Skin of body (tissue), 3 donors: ENCODE measurements at places on chromosomes 7 and 10. TPM values are rescaled to one million over a fixed set of nuclear protein-coding genes. Genes with fewer than 3 reads are reported as not detected.

DNA sequence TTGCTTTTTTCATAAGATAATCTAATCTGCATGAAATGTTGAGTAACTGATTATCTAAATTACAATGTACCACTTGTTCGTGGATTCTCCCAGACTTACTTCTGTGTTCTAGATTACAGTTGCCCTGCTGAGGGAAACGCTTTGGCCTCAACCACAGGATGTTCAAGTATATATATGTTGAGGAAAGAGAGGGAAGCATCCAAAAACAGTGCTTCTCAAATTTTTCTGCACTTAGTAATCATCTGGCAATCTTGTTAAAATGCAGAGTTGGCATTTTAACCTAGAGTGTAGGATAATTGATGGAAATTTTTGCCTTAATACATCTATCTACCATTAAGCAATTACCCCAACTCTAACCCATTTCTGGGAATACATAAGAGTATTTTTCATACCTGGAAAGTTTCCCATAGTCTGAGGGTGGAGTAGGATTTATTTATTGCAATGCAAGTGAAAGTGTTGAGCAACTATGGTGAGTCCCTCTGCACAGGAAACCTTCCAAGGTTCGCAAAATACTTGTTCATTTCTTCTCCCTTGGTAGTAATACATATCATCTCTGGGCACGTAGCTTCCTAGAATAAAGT, 59.6 kb upstream of the C1GALT1 start:
- DNase-seq, result peak; percentile 76

DNA sequence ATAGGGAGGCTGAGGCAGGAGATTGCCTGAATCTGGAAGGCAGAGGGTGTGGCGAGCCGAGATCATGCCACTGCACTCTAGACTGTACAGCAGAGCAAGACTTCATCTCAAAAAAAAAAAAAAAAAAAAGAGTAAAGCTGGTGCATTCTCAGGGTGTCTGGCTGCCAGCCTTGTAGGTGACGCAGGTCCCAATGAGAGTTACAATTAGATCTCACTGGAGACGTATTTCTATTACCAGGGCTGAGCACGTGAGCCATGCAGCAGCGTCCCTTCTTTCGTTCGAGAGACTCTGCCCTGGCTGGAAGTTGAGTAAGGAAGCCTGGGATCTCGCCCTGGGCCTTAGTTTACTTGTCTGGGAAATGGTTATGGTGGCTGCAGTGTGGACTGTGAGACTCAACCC, 22.4 kb upstream of the ZMIZ1 start:
- no peak for DNase-seq

GRCh38 chr7:152709287-152710152, 33.6 kb upstream of the XRCC2 start:
- no peak for DNase-seq

DNA sequence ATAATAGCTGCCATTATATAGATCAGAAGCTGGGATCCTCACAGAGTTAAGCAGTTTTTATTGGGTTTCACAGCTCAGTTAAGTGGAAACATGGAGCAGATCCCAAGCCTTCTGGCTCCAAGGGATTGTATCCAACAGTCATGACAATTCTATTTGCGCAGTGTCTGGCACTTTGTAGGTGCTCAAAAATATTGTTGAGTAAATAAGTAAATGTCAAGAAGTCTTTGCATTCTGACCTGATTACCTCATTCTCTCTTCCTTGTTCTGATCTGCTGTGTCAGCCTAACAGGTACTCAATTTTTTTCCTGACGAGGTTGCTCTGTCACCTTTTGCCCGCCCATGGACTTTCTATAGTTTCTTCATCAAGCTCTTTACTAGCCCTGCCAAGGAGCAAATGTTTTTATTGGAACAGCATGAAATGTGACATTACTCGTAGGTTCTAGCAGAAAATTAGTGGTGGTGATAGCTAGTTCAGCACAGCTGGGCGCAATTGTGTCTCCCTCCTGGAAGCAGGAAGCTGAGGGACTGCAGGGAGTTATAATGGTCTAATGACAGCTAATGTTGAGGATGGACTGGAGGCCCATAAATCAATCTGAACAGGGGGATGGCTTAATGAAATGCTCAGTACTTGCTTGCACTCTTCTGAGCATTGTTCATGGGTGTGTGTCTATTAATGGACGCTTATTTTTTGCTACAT, 680.2 kb downstream of the CCSER2 start:
- no peak for DNase-seq

- DNase-seq, result peak; percentile 39
Observed at GRCh38 chr7:120609136-120609753, 248.7 kb downstream of the TSPAN12 start.

DNA sequence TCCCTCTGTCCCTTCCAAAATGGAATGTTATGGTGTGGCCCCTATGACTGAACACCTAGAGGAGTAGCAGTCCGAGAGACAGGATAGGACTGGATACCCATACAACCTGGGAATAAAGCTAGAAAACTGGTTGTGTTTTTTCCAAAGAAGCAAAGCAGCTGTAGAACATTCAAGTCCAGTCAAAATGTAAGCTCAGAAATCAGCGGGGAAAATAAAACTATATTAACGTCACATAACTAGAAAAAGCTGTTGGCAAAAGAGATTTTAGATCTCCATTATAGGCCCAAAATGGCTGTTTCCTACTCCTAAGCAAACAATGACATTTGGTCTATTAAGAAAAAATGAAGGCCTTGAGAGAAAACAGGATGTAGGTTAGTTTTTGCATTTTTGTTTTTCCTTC, 177.7 kb downstream of the PTN start:
- no peak for DNase-seq

- DNase-seq, result peak; percentile 34
Observed at GRCh38 chr10:110802090-110802489, 69.6 kb upstream of the PDCD4 start.

DNA sequence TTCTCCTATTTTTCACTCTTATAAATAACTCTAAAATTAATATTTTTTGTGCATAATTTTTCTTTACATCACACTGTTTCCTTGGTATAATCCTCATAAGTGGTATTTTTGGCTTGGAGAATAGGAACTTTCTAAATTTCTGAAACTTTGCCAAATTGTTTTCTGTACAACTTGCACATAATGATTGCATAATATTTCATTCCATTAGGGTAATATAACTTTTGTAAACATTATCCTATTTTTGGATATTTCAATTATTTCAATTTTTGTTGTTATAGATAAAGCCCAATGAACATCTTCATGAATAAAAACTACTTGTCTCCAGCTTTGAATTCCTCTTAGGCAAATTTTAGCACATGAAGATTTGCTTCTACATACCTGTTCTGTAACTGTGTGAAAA, 135.9 kb downstream of the ELAPOR2 start:
- no peak for DNase-seq

DNA sequence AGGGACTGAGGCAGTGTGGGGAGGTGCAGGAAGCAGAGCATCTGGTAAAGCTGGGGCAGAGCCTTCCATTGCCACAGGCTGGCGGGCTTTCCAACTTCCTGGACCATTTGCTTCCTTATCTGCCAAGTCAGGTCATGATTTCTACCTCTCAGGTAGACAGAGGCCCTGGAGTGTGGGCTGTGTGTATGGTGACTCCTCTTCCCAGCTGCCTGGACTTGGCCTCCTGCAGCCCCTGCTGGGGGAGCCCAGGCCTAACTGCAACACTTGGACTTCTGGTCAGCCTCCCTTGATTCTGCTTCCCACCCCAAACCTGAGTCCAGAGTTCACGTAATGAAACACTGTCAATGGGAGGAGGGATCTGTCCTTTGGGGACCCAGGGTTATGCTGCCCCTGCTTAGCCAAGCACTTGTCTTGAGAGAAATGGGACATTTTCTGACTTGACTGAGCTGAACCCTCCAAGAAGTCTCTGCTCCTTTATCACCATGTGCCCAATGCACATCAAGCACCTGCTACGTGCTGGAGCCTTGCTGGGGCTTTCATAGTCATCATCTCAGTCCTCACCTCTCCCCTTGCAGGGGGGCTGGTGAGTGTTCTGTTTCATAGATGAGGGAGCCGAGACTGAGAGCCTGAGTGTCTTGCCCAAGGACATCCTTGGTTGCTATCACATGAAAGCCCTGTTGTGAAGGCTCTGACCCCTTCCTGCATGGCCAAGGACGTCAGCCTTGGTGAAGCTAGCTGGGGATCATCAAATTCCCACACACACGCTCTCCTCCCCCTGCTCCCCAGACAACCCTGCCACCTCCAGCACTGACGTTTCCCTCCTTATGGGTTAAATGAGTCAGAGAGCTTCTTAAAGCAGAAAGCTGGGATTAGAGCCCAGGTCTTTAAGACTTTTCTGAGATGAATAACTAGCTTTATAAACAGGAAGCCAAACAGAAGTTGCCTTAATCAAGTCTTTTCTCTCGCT, 3.4 kb downstream of the CLEC2L start:
- no peak for DNase-seq

GRCh38 chr7:146321301-146321700, 204.7 kb downstream of the CNTNAP2 start:
- DNase-seq, result no peak

GRCh38 chr7:151102991-151103390, 16.7 kb downstream of the AGAP3 start:
- no peak for DNase-seq

DNA sequence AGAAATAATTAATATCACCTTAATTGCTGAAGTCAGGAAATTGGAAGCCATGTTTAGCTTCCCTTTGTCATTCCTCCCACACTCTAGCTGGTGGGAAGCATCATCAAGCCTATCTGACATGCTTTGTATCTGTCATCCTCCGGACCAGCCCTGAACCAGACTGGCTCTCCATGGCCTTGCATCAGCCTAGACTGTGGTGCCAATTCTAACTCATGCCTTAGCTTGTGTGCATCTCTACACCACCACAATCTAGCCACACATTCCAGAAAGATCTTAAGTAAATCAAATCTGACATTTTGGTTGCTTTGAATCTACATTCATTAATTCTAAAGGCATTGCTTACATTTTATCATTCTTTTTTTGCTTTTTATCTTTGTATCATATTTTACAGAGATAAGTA, 196.4 kb upstream of the VSTM2A start:
- no peak for DNase-seq

DNA sequence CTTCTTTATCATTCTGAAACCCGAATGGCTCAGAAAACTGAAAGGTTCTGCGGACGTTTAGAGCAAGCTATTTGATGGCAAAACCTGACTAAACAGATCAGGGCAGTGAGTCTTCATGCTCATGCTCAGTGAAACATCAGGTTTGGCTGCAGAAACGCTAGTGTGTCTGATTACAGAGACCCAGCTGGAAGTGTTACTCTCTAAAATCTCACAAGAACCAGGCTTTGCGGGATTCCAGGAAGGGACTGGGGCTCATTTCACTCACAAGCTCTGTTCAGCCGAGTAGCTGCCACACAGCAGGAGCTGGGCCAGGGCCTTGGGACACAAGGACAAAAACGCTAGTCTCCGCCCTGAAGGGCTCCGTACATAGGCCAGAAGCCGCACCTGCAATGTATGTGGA, 2.9 kb downstream of the PITRM1 start:
- DNase-seq, result no peak

DNA sequence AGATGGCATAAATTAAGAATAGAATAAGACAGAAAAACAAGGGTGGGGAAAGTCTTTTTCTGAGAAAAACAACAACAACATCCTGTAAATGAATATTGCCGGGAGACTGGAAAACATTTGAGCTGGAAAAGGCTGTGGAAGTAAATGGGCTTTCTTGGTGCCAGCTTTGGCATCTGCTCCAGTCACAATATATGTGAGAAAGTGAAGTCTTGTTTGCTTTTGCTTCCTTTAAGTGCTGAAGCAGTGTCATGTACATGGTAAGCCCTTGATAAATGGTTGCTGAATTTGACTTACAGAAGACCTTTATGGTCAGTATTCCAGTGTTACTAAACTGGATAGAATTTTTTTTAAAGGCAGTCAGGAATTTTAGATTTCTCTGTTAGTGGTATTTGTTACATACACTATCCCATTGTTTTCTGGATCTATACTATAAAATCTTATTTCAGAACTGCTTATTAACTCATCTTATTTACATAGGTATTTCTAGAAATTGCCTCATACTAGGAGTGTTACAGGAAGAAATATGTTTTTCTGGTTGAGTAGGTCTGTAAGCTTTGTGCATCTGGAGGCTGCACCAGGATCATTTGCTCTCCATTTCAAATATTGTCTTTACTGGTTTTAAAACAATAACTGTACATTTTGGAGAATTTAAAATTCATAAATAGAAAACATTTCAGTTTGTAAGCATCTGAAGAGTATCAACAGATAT, 201.7 kb upstream of the FOXP2 start:
- DNase-seq, result no peak

- peak; percentile 50 for DNase-seq
Observed at GRCh38 chr10:117757086-117757720, 214.7 kb downstream of the EMX2 start.

- no peak for DNase-seq
Observed at GRCh38 chr10:133127291-133128125, 32.5 kb upstream of the KNDC1 start.

DNA sequence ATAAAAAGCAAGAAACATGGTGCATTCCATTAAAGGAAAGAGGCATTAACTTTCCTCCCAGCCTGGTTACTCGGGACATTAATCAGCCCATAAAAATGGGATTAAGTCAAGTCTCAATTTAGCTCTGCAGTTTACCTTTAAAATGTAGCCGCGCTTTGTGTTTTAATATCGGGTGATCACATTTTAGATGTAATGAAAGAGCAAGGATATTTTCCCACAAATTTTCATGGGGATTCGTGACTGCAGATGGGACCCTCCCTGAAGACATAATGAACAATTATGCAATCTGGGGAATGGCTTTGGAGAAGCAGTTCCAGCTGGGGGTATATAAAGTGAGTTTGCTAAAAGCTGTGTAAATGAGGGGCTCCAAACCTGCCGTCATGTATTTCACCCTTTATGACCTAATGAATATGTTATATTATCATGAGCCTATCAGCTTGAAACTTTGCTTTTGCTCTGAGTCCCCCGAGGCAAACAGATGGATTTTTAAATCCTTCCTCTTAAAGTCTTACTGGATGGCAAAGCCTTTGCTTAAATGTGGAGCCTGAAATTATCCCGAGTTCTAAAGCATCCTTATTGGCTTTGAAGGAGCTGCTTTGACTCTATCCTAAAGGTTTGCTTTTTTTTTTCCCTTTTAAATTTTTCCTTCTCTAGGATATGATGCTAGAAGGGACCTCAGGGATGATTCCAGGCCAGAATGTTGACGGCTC, 31.8 kb downstream of the BAMBI start:
- no peak for DNase-seq

DNA sequence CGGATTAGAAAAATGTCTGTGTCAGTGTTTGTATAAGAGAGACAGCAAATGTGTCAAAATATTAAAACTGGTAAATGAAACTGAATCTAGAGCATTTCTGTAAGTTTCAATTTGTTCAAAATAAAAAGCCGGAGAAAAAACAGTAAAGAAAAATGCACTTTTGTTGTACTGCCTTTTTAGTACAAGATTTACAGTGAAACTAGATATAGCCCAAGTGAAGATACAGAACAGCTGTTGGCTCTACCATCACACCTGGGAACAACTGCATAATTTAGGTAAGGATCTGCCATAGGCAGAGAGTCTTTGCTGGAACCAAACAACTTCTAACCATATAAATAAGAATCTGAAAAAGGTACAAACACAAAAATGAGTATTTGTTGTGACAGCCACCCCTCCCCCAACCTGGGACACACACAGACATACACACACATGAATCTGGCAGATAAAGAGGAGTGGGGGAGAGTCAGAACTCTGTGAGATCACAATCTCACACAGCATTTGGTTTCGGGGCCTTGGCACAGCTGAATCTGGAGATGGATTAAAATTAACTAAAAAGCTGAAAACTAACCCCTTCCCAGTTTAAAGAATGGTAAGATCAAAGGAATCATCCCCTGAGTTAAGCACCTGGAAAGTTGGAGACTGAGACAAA, 54.8 kb downstream of the DPY19L1 start:
- DNase-seq, result no peak

GRCh38 chr10:71799608-71800453, 26.5 kb upstream of the VSIR start:
- DNase-seq, result no peak

SPDYE1 gene
- 0.10 TPM for total RNA-seq

GPR26 gene
- total RNA-seq, result not detected

PILRA gene
- total RNA-seq, result 3.2 TPM

GRID2IP gene
- 0.30 TPM for total RNA-seq
